ENCODE measurements at places on chromosomes 16 and 17.

GRCh38 chr17:38761612-38762011, 9.1 kb downstream of the PSMB3 start:
- no peak for DNase-seq

DNA sequence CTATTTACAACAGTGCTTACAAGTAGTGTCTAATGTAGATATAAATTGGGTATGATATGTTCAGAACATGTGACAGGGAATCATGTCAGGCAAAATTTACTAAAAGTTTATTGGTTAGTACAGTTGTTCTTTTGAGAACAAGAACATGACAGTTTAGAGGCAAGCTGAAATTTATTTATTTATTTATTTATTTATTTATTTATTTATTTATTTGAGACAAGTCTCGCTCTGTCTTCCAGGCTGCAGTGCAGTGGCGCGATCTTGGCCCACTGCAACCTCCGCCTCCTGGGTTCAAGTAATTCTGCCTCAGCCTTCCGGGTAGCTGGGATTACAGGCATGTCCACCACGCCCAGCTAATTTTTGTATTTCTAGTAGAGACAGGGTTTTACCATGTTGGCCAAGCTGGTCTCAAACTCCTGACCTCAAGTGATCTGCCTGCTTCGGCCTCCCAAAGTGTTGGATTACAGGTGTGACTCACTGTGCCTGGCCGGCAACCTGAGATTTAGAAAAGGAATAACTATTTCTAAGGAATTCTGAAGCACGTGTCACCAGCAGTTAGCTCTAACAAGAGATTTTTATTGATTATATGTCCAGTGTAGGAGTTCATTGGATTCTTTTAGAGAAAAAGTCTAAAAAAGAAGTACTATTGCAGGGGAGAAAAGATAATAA, 24.9 kb downstream of the MRTFB start:
- DNase-seq: no peak

DNA sequence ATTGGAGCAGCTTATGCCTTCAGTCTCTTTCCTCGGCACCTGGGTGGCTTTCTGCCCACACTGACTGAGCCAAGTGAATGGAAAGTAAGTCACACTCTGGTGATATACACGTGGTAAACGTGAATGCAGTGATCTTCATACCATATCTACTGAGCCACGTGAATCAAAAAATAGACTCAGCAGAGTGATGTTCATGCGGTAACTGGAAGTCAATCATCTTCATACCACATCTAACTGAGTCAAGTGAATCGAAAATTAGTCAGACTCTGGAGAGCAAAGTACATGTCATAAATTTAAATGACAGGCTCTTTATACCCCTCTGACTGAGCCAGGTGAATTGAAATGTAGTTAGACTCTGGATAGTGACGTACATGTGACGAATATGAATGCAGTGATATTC, 47.1 kb upstream of the ARL4D start:
- DNase-seq: no peak

DNA sequence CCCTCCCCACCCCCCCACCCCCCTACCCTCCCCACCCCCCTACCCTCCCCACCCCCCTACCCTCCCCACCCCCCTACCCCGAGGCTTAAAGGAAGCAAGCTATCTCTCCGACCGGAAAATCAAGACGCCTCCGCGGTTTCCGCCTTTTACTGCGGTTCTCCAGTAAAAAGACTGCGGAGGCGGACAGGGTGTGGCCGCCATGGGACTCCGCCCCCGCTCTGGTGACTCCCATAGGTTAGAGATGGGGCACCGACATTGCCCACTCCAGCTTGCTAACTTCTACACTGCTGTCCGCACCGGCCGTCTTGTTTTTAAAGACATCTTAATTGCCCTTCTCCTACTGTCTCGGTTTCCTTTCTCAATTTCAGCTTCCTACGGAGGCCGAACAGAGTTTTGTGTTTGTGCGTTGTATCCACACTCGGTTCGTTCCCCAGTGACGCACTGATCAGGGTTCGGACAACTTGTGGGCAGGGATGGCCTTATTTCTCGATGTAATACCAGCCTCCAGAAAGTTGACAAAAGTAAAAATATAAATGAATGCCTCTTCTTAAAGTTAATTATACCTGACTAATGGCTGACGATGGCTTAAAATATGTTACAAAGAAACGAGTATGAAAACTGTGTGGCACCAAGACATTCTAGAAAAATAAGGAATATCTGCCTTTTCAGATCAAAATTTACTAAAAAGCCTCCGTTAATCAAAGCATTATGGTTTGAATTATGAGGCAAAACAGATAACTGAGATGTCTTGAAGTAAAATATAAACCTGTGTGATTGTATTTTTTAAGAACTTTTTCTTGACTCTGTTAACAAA, 1.1 kb upstream of the ZNF200 start:
- DNase-seq: peak; percentile 54

GRCh38 chr17:31838636-31839225, 20.3 kb downstream of the COPRS start:
- DNase-seq: no peak

- no peak for DNase-seq
Measured at GRCh38 chr17:61619493-61619892, 28.5 kb upstream of the NACA2 start.

DNA sequence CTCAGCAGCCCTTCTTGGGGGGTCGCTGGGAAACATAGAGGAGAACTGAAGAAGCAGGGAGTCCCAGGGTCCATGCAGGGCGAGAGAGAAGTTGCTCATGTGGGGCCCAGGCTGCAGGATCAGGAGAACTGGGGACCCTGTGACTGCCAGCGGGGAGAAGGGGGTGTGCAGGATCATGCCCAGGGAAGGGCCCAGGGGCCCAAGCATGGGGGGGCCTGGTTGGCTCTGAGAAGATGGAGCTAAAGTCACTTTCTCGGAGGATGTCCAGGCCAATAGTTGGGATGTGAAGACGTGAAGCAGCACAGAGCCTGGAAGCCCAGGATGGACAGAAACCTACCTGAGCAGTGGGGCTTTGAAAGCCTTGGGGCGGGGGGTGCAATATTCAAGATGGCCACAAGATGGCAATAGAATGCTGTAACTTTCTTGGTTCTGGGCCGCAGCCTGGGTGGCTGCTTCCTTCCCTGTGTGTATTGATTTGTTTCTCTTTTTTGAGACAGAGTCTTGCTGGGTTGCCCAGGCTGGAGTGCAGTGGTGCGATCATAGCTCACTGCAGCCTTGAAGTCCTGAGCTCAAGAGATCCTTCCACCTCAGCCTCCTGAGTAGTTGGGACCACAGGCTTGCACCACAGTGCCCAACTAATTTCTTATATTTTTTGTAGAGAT, 3.4 kb downstream of the STH start:
- peak; percentile 72 for DNase-seq

GRCh38 chr17:5526821-5527598, 40.6 kb downstream of the MIS12 start:
- DNase-seq: peak; percentile 73

DNA sequence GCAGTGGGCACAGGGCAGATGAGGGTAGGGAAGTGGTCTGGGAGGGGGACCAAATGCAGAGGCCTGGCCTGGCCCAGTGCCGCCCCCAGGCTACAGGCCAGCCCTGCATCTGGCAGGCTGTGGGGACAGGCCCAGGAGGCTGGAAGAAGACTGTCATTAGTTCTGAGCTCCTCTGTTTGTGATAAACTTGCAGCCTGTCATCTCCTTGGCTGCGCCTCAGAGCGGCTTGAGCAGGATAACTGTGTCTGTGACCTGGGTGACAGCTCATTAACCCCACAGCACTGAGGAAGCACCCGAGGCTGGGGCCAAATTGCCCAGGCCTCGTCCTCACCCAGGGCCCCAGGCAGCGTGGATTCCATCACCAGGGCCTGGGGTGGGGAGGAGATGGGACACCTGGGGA, 23.9 kb downstream of the ABCC3 start:
- no peak for DNase-seq

DNA sequence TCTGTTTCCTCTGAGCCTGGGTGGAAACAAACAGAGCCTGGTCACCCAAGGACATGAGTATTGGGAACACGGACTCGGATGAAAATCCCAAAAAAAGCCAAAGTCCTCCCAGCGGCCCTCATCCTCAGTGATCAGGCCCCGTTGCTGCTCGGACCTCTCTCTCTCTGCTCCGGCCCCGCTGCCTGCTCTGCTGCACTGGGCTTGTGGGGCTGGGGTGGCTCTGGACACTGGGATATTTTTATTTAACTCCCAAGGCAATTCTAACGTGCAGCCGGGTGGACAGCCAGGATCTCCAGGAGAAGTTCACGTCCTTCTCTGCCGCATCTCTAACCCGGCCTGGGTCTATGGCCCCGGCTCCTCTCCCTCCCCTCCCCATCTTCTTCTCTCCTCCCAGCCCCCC, 280.9 kb upstream of the TNRC6C start:
- DNase-seq: peak; percentile 55

GRCh38 chr16:88692861-88693260, 6.6 kb upstream of the SNAI3 start:
- DNase-seq: no peak

- DNase-seq: no peak
Measured at GRCh38 chr17:21508211-21508610, 132.1 kb downstream of the KCNJ12 start.

DNA sequence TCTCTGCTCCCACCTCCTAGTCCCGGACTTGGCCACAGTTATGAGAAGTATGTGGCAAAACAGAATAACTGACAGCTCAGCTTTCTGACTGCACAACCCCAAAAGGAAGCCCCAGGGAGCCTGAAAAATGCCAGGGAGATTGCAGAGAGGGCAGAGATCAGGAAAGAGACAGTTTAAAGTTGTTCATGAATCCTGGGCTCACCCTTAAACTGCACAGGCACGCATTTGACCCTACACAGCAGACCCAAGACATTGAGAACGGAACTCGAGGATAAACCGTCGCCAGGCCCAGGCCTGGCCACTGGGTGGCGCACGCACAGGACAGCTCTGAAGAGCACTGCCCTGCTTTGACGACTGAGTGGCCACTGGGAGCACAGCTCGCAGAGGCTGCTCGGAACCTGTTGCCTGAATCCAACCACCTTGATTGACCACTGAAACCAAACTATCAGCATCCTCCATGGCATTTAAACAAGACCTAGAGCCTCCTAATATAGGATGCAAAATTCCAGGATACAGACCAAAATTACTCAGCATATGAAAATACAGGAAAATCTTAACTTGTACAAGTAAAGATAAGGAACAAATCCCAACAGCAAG, 114.0 kb downstream of the C16orf95 start:
- DNase-seq: peak; percentile 79

DNA sequence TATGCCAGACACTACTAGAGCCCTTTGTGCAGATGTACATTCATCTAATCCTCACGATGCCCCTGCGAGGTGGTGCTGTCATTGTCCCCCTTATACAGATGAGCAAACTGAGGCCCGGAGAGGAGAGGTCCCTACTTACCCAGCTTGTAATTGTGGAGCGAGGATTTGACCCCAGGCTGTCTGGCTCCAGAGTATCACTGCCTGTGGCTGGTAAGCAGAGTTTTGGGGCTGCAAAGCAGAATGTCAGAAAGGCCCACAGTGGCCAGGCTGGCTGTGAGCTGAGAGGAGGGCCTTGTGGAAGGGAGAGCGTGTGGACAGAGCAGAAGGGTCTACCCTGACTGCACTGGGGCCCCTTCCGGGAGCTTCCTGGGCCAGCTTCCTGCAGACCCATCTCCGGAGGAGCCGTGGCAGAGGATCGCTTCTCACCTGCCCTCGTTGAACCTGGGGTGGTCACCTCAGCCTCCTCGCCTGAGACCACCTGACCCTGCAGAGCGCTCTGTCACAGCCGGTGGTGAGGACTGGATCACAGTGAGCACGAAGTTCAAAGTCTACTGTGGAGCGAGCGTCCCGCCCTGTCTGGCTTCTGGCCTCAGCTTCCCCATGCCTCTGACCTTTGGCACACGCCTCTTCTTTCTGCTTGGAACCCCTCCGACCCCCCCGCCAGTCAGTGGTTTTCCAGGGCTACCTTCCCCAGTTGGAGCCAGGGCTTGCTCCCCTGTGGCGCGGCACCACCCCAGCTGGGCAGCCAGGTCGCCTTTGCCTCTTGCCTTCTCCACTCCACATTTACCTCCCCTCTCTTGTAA, 12.1 kb downstream of the CMIP start:
- no peak for DNase-seq

- DNase-seq: no peak
Measured at GRCh38 chr17:34259146-34259545, 4.1 kb downstream of the CCL2 start.

- DNase-seq: peak; percentile 53
Measured at GRCh38 chr16:27779641-27780164, 229.8 kb downstream of the KATNIP start.

DNA sequence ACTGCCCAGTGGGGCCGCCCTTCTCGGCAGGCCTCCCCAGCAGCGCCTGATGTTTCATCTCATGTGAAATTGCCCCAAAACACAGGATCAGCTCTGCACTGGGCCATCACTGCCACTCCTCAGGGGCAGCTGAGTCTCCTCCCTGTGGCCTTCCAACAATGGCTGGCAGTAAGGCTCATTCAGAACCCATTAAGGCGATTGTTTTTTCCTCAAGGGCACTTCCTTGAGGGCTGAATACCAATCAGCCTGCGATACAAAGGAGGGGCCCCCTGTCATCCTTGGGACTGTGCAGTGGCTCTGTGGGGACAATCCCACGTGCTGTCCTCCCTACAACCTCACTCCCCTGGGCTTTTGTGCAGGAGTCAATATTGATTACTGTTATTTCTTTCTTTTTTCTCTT, 47.5 kb downstream of the XYLT1 start:
- no peak for DNase-seq
